ENCODE measurements at places on chromosomes 4 and X.

- no peak for DNase-seq
Measured at GRCh38 chr4:110518889-110519490, 43.0 kb downstream of the ENPEP start.

GRCh38 chr4:102387552-102388150 is 42.4 kb upstream of the SLC39A8 start:
- no peak for DNase-seq

GRCh38 chr4:163161536-163162205 is 5.0 kb downstream of the NAF1 start:
- DNase-seq: no peak

DNA sequence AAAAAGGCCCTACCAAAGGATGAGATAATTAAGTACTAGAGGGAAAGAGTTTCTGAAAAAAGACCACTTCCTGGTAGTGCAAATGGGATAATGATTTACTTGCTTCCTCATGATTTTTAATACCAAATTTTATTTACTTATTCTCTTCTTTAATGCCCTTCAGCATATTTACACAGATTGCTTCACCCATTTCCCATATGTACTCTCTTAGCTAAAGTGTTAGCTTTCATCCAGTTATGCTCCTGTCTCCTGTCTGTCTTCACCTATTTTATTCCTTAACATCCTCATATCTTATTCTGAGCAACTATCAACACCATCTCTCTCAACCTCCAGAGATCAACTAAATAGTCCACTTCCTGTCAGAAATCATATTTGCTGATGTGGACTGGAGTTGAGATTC is 183.2 kb upstream of the HS3ST1 start:
- DNase-seq: no peak

GRCh38 chrX:74492720-74493201 is 71.5 kb downstream of the SLC16A2 start:
- no peak for DNase-seq

DNA sequence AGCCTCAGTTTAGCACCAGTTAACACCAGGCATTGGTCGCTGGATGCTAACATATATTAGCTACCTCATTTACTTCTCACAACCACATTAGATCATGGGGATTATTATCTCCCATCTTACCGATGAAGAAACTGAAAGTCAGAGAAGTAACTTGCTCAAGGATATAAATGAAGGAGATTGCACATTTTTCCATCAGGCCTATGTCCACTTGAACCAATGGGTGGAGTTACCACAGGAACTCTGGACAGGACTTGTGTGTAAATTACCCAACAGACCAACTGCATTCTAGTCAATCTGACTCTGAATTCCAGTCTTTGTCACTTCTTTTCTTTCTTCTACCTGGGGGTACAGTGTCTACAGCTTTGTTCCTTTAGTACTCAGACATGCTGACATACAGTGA is 1.8 kb downstream of the LNX1 start:
- no peak for DNase-seq

DNA sequence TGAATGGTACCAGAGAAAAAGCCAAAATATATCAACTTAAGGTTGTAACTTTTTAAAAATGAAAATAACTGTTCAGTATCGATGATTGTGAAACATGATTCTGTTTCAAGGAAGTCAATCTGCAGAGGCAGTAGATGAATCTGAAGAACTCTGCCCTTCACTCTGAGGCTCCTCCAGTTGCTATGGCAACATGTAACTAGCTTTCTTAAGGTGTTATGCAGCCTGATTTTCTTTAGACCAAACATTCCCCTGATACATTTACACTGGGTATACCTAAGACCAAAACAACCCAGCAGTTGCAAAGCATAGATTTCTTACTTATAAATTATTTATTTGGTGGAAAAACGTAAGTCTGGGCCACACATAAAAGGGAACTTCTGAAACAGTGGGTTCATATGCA is 133.6 kb upstream of the RASGEF1B start:
- no peak for DNase-seq

GRCh38 chrX:87728459-87728858 is 210.9 kb downstream of the KLHL4 start:
- no peak for DNase-seq

GRCh38 chr4:146654687-146655520 is 16.2 kb downstream of the POU4F2 start:
- DNase-seq: no peak

DNA sequence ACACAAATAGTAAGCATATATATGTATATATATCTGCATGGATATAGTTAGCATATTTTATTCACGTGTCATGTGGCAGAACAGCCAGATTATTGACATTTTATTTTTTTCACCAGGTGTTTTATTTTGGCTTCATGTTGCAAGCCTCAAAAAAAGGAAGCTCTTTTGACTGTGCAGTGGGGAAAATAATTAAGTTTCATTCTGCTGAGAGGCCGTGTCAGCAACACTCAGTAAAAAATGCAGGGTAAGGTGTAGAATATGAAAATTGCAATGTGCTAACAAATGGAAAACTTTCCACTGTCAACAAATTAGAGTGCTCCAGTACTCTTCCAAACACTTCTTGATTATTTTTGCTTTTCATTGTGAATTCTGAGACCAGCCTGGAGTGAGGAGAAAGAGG is 511.5 kb downstream of the GLUD2 start:
- no peak for DNase-seq

- no peak for DNase-seq
Measured at GRCh38 chr4:62288808-62289541, 1088.8 kb downstream of the ADGRL3 start.

- no peak for DNase-seq
Measured at GRCh38 chr4:1205586-1206298, 33.4 kb upstream of the SPON2 start.

GRCh38 chrX:100980608-100981497 is 11.3 kb downstream of the ARL13A start:
- DNase-seq: no peak

- no peak for DNase-seq
Measured at GRCh38 chrX:136115126-136115903, 32.0 kb upstream of the FHL1 start.
